ENCODE measurements at places on chromosomes 12 and 14.

DNA sequence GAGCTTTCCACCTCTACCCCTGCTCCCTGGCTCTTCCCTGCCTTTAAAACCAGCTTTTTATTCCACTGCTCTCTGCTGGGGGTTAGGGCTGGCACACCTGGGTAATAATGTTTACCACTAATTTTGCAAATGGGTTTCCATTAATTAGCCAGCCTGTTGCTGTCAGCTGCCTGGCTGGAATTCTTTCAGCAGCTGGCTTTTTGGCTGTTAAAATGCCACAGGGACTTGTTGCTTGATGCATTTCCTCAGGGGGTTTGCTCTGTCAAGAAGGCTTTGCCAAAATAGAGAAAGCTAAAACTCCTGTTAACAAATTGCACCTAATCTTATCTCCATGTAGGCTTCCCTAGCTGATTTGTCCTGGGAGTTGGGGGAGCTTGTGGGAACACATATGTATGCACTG is 51.8 kb upstream of the PSMC1 start:
- no peak for DNase-seq

DNA sequence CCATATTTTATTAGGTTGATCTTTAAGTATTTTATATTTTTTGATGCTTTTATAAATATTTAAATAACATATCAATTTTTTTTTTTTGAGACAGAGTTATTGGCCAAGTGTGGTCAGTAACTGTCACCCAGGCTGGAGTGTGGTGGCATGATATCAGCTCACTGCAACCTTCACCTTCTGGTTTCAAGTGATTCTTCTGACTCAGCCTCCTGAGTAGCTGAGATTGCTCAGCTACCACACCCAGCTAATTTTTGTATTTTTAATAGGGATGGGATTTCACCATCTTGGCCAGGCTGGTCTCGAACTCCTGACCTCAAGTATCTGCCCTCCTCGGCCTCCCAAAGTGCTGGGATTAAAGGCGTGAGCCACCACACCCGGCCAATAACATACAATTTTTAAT is 71.1 kb downstream of the FUT8 start:
- no peak for DNase-seq

DNA sequence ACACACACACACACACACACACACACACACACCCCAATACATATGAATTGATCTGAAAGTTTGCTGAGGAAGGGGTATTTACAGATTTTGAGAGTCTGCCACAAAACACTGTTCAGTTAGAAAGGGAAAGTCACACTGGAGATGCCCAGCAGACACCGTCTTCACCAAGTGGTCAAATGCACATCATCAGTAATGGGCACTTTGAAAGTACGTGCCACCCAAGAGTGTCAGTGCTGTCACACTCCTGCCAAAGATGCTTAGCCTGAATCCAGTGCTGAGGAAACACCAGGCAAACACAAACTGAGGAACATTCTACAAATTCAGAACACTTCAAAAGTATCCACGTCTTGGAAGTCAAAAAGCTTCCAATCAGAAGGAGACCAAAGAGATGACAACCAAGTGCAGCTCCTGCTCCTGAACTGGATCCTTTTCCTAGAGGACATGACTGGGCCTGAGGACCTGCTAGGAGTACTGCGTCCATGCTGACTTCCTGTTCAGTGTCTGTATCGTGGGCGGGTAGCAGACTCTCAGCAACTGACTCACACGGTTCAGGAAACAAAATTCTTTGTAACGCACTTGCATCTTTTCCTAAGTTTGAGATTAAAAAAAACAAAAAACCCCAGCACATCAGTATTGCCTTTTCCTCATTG is 18.6 kb downstream of the PSMC1 start:
- DNase-seq, result no peak

GRCh38 chr14:70113211-70113610 is 75.5 kb downstream of the SLC8A3 start:
- no peak for DNase-seq

Measured in frontal cortex (tissue), 4 donors.